ENCODE measurements at places on chromosomes 11 and 22. TPM values are rescaled to one million over a fixed set of nuclear protein-coding genes. Genes with fewer than 3 reads are reported as not detected.
A peak's percentile ranks its signal among the peaks of the same experiment; 100 is the strongest.

MUC6 gene
- total RNA-seq, result not detected

- no peak for DNase-seq
- no peak overlapping the region for H3K4me3 ChIP-seq
- peaks cover 9% of the 10 kb centered on the region for H3K4me1 ChIP-seq
- no peak overlapping the region for H3K27ac ChIP-seq
- H3K27me3 ChIP-seq, result no peaks in the 10 kb centered on the region
These were observed 99.8 kb downstream of the VPREB1 start for GRCh38 chr22:22344430-22344829.

GRCh38 chr11:22875869-22876473 lies 15.7 kb upstream of the CCDC179 start:
- H3K27ac ChIP-seq, result no peak overlapping the region
- H3K36me3 ChIP-seq, result no peaks in the 10 kb centered on the region
- no peaks in the 10 kb centered on the region for H3K4me1 ChIP-seq
- DNase-seq, result peak; percentile 83
- no peak overlapping the region for H3K4me3 ChIP-seq

NUP98 gene
- 113 TPM for total RNA-seq

- H3K4me1 ChIP-seq, result peaks cover 19% of the 10 kb centered on the region
- no peaks in the 10 kb centered on the region for H3K36me3 ChIP-seq
- DNase-seq, result peak; percentile 92
- H3K4me3 ChIP-seq, result no peak overlapping the region
- no peaks in the 10 kb centered on the region for H3K27me3 ChIP-seq
These were observed 16.6 kb upstream of the ARHGAP8 start for GRCh38 chr22:44735518-44736428.

SHANK2 gene
- 44.5 TPM for total RNA-seq

AMPD3 gene
- total RNA-seq, result 18.3 TPM

DNA sequence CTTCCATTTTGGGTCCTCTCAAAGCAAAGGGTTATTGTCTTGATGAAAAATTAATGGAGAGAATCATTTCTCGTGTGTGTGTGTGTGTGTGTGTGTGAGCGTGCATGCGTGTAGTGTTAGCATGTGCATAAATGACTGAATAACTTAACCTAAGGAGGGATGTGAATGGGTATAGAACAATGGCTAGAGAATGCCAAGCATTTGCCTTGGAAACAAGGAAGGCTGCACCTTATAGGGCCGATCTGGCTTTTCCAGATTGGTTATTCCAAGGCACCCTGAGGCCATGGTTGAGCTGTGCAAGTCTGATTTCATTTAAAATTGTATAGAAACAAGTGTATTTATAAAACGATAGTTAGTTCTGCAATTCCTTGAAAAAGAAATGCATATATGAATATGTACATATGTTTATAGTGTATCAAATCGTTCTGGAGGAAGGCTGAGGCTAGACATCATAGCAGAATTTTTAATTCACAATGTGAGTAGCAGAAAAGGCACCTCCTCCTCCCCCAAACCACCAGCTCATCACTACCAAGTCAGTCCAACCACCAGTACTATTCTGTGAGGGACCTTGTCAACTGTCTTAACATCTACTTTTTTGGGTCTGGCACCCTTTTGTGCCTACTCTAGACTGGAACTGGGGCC lies 322.7 kb upstream of the ISX start:
- H3K4me1 ChIP-seq, result no peaks in the 10 kb centered on the region
- H3K27me3 ChIP-seq, result no peaks in the 10 kb centered on the region
- H3K4me3 ChIP-seq, result no peak overlapping the region

TENM4 gene
- 1.1 TPM for total RNA-seq

DNA sequence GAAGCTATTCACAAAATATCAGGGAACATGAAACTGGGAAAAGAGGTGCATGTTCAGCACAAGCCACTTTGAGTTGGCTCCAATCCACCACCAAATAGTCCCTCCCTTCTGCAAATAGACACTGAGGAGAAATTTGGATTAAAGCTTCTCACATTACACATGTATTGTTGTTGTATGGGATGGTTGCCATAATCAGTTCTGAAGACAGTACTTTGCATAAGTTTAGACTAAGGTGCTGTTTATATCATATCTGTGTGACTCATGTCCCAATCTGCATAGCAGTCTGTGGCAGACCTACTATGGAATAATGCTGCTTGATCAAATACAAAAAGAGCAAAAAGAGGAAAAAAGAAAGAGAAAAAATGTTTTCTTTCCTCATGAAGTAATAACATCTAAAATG lies 376.7 kb upstream of the DDI1 start:
- H3K27me3 ChIP-seq, result no peaks in the 10 kb centered on the region
- no peak overlapping the region for H3K27ac ChIP-seq
- H3K4me3 ChIP-seq, result no peak overlapping the region
- no peaks in the 10 kb centered on the region for H3K36me3 ChIP-seq
- DNase-seq, result no peak

LRRC56 gene
- 0.83 TPM for total RNA-seq

DNA sequence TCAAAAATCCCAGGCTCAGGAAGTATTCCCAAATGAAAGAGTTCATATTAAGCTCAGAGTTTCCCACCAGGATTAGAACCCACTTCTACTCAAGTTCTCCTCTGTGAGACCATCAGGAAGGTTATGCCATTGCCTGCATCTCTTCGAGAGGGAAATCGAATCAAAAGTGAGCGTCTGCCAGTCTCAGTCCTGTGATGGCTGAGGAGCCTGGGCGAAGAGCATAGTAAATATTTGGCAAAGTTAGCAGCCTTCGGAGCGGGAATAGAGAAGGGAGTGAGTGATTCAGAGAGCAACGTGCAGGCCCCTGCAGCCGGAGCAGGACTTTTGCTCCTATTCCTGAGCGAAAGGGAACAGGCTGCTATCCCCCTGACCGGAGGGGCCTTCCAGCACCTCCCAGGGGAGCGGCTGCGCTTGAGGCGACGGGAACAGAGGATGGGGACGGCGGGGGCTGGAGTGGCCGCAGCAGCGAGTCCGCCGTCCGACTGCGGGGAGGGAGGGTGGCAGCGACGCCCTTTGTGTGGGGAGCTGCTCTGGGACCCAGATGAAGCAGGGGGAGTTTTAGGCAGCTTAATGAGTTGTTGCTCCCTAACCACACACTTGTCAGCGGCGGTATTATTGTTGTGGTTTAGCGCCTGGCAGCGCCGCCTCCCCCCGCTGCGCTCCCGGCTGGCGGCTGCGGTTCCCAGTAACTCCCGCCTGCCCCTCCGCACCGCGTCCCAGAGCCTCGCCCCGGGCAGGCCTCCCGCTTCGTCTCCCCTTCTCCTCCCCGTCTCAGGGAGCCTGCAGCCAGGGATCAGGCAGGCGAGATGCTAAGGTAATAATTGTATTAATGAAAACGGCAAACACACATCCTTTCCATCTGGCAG lies 21.7 kb upstream of the NRGN start:
- no peaks in the 10 kb centered on the region for H3K4me1 ChIP-seq
- DNase-seq, result no peak
- H3K36me3 ChIP-seq, result no peaks in the 10 kb centered on the region
- H3K4me3 ChIP-seq, result peak overlapping the region; percentile 46
- H3K27ac ChIP-seq, result no peak overlapping the region
- H3K27me3 ChIP-seq, result no peaks in the 10 kb centered on the region

DNA sequence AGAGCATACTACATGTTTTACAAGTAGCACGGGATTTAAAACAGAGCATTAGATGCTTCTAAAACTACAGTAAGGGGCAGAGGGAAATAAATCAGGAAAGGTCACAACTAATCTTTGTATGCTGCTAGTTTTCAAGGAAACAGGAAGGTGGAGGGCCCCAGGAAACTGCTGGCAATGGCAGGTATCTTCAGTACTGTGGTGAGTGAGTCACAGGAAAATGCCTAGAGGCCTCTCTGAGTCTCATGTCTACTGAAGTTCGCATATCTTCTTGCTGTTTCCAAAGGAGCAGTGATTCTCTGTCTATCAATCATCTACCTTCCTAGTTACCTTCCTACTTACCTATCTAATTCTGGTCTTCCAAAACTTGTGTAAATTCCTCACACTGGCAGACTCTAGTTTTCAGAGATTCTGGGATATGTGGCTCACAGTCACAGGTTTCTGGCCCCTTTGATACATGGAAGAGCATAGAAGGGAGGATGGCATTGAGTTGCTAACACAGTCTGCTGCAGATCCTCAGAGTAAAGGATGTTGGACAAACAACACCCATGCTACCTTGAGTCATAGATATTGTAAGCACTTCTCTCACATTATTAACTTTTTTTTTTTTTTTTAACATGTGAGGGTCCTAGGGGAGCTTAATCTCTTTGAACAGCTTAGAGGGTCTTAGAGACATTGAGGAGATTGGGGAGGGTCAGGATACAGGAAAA lies 58.8 kb upstream of the SYN3 start:
- no peak overlapping the region for H3K4me3 ChIP-seq
- no peak overlapping the region for H3K27ac ChIP-seq
- no peaks in the 10 kb centered on the region for H3K27me3 ChIP-seq
- no peak for DNase-seq
- H3K36me3 ChIP-seq, result no peaks in the 10 kb centered on the region

ADM2 gene
- 8.4 TPM for total RNA-seq

DNA sequence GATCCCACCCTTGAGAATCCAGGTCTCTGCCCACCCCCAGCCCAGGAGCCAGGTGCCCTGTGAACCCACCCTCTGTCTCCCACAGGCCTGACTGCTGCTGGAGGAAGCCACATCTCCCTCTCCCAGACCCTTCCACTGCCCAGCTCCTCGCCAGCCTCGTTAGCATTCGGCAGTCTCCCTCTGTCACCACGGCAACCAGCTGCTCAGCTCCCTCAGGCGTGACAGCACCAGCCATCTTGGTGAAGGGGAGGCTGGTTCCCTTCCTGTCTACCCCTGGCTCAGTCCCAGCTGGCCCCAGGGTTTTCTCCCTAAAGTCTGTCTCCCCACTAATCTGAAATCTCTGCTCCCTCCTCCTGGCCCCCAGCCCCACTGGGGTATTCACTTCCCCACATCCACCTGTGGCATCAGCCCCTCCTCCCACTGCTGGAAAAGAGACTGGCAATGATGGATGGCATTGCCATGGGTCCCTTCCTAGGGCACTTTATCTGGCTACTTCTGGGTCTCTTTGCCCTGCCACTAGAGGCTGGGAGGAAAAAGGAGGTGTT lies 28.1 kb downstream of the NRXN2 start:
- H3K4me3 ChIP-seq, result no peak overlapping the region
- no peak overlapping the region for H3K27ac ChIP-seq

DNA sequence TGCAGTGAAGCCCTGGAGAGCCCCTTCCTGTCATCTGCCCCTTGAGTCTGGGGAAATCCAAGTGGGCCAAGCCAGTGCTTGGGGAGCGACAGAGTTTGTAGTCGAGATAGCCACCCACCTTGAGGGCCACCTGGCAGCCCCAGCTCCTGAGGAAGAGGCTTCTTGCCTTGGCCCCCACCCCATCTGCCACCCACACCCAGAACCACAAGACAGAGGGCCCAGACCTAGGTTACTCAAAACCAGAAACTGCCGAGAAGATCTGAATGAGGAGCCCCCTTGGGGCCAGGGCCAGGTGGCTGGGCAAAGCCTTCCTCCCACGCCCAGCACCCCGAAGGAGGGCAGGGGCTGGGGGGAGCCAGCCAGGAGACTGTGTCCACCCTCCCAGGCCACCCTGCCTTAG lies 18.8 kb upstream of the PRR5 start:
- H3K4me1 ChIP-seq, result peaks cover 16% of the 10 kb centered on the region
- H3K4me3 ChIP-seq, result no peak overlapping the region
- H3K27me3 ChIP-seq, result no peaks in the 10 kb centered on the region
- H3K27ac ChIP-seq, result no peak overlapping the region

APOL3 gene
- 17.7 TPM for total RNA-seq

DNA sequence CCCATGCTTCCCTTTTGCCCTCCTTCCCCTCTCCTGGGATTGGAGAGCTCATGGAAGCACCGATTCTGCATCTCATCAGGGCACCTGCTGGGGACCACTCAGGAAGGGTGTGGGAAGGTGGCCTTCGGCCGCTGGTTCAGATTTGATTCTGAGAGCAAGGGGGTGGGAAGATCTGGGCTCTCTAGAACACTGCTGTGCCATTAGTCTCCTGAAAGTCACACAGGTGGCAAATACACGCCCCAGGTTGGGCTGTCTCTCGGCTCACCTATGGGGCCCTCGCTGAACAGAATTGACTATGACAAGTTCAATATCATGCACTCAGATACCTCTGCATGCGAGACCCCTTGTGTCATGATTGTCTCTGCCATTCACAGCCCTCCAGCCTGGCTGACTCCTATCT lies 12.8 kb upstream of the APOBEC3A start:
- no peaks in the 10 kb centered on the region for H3K27me3 ChIP-seq
- H3K4me3 ChIP-seq, result no peak overlapping the region
- H3K36me3 ChIP-seq, result no peaks in the 10 kb centered on the region
- no peak for DNase-seq

GRCh38 chr22:19678949-19679521 lies 35.3 kb upstream of the SEPTIN5 start:
- no peak for DNase-seq
- no peaks in the 10 kb centered on the region for H3K4me1 ChIP-seq
- no peaks in the 10 kb centered on the region for H3K36me3 ChIP-seq
- H3K27me3 ChIP-seq, result no peaks in the 10 kb centered on the region
- no peak overlapping the region for H3K27ac ChIP-seq
- no peak overlapping the region for H3K4me3 ChIP-seq

DNA sequence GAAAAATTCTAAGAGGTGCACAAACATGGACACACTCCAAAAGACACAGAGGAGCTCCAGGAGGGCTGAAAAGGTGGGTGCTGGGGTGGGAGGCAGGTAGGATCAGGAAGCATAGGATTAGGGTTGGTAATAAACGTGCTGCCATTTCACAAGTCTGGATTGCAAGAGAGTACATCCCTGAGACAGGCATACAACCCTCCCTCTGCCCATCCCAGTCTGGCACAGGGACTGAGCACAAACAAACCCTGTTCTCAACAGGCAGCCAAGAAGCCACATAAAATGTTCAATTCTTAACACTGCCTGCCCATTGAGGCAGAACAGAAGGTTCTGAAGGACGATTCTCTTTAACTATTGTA lies 18.5 kb downstream of the SLC35F2 start:
- H3K4me1 ChIP-seq, result peaks cover 21% of the 10 kb centered on the region
- no peak for DNase-seq
- H3K27ac ChIP-seq, result peak overlapping the region; percentile 64
- no peaks in the 10 kb centered on the region for H3K27me3 ChIP-seq
- no peaks in the 10 kb centered on the region for H3K36me3 ChIP-seq

PKP3 gene
- total RNA-seq, result 184 TPM

GRCh38 chr11:66676931-66677598 lies 622 bp downstream of the RBM4B start:
- no peaks in the 10 kb centered on the region for H3K36me3 ChIP-seq
- peaks cover 16% of the 10 kb centered on the region for H3K4me1 ChIP-seq
- peak overlapping the region; percentile 74 for H3K4me3 ChIP-seq
- DNase-seq, result no peak
- no peaks in the 10 kb centered on the region for H3K27me3 ChIP-seq
- H3K27ac ChIP-seq, result peak overlapping the region; percentile 95

DNA sequence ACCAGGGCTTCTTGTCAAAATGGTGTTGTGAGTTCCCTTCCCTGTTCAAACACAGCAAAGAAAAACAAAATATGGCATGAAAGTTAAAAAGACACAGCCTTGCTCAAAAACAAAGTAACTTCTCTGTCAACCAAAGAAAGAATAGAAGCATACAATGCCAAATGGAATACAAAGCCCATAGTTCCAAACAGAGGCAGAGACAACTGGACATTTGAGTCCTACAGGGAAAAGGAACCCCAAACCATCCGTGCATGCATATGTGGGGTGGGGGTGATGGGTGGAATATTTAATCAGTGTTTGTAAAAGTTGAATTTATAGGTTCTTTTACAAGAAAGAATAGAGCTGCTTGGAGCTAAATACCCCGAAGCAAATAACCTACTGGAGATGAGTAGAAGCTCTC lies 218.7 kb downstream of the FAM76B start:
- no peak overlapping the region for H3K4me3 ChIP-seq
- no peaks in the 10 kb centered on the region for H3K27me3 ChIP-seq
- no peaks in the 10 kb centered on the region for H3K4me1 ChIP-seq
- H3K27ac ChIP-seq, result no peak overlapping the region
- no peak for DNase-seq
- no peaks in the 10 kb centered on the region for H3K36me3 ChIP-seq
